ENCODE measurements at places on chromosomes 2 and 18.

GRCh38 chr2:226707499-226707898 lies 92.1 kb downstream of the IRS1 start:
- DNase-seq, result no peak

DNA sequence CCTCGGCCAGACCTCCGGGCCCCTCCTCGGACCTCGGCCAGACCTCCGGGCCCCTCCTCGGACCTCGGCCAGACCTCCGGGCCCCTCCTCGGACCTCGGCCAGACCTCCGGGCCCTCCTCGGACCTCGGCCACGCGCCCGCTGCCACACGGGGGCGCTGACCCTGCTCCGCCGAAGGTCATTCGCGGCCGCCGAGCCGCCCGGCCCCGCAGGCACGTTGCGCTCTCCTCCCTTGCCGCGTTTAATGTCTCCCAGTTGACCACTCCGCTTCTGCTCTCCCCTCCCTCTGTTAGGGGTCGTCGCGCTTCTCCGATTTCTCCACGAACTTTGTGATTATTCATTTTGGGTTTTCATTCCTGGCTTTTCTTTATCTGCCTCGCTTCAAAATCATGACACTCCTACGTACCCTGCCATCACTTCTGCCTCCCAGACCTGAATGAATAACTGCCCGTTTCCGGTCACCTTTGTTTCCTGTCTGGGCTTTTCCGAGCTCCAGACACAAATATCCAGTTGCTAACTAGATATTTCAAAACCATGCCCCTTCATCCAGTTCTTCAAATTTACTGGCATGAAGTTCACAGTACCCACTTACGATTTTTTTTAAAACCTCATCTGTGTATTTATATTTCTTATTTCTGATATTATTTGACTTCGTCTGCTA lies 14.8 kb upstream of the COLEC12 start:
- no peak for DNase-seq

DNA sequence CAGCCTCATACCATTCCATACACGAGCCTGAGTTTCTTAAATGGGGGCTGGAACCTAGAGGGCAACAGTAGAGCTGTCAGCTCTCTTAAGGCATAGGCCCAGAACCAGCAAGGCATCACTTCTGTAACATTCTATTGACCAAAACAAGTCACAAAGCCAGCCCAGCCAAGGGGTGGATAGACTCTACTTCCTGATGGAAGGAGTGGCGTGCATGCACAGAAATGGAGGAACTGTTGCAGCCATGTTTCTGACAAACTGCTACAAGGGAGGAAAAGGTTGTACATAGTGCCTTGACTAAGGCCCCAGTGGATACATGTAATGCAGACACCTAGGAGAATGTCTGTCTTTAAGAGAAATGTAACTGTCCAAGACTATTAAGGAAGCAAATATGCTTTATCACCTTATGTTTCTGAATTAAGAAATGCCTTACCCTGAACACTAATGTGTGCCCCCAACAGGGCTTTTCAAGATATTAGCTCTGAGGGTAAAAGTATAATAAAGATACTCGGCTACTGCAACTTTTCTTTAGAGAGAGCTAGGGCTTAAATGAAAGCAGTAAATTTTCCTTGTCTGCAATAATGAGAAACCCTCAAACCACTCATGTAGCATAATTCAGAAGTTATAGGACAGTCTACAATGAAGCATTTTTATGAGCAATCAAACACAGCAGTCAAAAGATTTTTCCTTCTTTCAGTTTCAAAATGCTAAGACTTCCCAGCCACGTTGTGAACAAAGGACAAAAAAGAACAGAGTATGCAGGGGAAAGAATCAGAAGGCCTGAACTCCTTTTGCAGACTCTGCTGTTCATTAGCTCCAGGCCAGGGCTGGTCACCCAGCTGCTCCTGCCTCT lies 35.1 kb upstream of the CDC42EP3 start:
- no peak for DNase-seq

DNA sequence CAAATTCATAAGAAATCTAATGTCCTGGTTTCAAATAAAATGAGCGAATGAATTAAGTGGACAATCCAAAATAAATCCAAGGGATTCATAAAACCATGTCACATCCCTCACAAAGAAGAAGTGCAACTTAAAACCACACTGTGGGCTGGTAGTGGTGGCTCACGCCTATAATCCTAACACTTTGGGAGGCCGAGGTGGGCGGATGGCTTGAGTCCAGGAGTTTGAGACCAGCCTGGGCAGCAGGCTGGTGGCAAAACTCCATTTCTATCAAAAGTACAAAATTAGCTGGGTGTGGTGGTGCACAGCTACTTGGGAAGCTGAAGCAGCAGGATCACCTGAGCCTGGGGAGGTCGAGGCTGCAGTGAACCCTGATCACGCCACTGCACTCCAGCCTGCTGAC lies 25.4 kb downstream of the FAM98A start:
- DNase-seq, result no peak

DNA sequence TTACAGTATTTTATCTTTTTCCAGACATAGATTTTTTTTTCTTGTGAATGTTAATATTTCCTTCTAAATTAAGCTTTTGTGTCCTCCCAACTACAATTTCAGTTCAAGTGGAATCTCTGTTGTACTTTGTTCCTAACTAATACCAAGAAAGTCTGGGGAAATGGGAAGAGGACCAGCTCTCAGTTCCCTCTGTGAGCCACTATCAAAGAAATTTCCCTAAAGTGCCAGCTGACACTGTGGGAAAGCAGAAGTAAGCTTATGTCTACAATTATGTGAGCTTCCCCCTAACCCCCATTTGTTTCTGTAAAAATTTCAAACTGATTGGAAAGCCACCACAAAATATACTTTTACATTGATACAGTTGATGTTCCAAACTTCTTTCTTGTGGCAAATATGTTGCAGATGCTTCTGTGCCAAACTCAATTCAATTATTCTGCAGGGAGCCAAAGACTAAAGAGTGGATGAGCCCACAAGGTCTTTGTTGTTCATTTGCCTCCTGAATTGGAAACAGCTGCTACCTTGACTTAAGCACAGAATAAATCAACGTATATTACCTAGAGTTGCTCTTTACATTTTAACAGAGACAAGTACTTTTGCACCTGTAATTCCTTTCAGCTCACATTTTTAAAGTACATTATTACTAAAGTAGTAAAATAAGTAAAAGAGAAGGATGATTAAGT lies 306.6 kb downstream of the PTH2R start:
- no peak for DNase-seq

GRCh38 chr2:210782222-210782621 lies 225.8 kb downstream of the CPS1 start:
- DNase-seq, result no peak

GRCh38 chr2:50241282-50241681 lies 790.6 kb downstream of the NRXN1 start:
- no peak for DNase-seq

DNA sequence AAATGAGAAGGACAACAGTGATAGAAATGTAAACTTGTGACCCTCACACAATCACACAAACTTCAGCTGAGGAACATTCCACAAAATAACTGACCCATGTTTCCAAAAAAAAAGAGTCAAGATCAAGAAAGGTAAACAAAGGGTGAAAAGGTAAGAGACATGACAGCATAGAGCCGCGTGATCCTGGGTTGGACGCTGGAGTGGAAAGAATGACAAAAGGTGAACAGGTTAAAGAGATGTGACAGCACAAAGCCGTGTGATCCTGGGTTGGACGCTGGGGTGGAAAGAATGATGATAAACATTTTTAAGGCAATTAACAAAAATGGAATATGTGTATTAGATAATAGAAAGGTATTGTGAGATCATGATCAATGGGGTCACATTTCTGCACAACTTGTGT lies 110.3 kb downstream of the SNTG2 start:
- no peak for DNase-seq

DNA sequence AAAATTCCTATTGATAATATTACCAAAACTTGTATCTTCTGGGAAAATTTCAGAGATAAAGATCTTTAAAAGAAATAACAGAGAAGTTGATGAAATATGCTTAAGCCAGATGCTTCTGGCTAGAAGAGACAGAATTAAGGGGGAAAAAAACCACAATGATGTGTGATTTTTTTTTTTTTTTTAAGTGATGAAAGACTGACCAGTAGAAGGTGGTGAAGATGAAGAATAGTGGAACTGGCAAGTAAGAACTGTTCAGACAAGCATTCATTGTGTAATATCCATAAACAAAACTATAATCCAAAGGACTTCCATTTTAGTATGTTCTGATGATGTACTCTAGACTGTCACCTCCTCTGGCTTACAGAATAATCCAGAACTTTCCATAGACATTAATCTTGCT lies 89.8 kb downstream of the INO80D start:
- no peak for DNase-seq

DNA sequence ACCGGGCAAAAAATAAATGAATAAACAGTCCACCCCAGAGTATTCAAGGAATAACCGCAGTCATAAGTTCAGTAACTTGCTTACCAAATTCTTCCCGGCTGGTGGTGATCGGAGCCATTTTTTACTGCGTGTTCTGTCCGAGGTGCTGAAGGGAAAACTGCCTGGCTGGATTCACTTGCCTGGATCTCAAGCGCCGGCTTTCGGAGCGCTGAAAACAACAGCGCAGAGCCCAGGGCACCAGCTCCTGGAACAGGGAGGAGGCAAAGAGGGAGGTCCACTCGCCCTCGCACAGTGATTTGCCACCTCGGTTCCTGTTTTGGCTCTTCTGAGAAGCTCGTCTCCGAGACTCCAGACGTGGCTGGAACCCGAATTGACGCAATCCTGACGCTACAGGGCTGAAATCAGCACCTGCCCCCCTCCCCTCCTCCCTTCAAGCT lies at the start of gene SYT4:
Gene SYT4 (minus strand): TSS at position 327 of the 437 bp plus-strand sequence. CDS start 209 bp downstream, at position 118.
- no peak for DNase-seq

GRCh38 chr18:45458033-45458432 lies 157.2 kb upstream of the SLC14A2 start:
- no peak for DNase-seq

GRCh38 chr2:120731175-120731574 lies 4.5 kb upstream of the GLI2 start:
- no peak for DNase-seq

GRCh38 chr2:20487392-20488174 lies 40.7 kb downstream of the RHOB start:
- no peak for DNase-seq

DNA sequence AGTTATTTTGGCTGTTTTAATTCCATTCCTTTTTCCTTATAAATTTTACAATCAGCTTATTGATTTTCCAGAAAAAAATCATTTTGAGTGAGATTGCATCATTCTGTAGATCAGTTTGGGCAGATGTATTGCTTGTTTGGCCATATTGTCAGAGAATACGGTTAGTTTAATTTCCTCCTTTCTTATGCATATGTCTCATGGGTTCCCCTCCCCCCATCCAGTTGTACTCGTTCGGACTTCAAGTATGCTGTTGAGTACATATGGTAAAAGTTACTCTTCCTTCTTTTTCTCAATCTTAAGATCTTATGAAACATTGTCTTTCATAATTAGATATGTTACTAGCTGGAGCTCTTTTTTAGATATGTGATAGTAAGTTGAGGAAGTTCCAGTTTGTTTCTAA lies 131.2 kb upstream of the TTC27 start:
- DNase-seq, result no peak

DNA sequence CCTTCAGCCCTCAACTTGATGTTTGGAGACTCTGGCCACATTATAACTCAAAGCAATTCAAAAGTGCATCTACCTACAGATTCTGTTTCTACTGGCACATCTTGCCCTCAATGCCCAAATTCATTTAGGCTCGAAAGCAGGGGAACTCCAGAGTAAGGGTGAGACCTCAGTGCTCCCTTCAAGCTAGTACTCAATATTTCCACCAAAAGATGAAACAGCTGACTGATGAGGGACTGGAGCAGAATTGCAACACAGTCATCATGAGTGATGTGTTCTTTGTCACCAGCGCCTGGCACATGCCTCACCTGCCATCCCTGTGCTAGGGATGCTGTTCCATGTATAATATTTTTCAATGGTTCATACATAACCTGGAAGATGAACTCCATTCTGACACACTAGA lies 247.3 kb downstream of the DSEL start:
- no peak for DNase-seq

- peak; percentile 34 for DNase-seq
These were observed 257.1 kb downstream of the MYO3B start for GRCh38 chr2:170434900-170435621.

- DNase-seq, result no peak
These were observed 216.4 kb downstream of the NR4A2 start for GRCh38 chr2:156116113-156116512.

DNA sequence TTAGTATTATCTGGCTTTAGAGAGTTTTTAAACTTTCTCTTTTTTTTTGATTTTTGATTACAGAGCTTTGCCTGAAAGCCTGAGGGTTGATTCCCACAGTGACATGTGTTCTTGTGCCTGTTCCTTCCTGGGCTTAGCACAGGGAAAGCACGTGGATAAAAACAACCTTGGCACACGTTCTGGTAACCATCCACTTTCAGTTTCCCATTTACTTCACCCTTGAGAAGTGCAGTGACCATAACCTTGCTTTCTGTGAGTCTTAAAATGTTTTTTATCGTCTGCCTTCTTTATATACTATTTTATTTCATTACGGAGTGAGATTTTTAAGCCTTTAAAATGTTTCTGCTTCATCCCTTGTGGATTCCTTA lies 11.5 kb downstream of the CD226 start:
- DNase-seq, result peak; percentile 39

DNA sequence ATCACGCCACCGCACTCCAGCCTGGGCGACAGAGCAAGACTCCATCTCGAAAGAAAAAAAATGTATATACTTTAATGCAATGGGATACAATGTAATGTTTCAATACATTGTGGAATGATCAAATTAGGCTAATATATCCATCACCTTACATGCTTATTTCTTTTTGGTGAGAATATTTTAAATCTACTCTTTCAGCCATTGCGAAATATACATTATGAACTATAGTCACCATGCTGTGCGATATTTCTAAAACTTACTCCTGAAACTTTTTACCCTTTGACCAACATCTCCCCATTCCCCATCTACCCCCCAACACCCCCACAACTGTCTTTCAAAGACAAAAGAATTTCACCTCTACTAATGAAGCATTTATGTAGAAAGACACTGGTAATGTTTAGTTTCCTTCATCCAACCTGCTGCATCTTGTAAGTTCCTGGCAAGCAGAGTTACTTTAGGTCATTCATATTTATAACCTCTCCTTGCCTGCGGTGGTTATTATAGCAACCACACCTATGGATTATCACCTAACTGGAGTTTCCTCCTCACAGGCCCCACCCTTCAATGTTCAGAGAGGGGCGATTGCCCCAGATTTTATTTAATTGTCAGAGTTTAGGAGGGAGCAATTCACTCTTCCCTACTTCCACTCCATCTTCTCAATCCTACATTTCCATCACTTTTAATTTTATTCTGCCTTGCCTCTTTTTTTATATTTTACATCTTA lies 1.2 kb upstream of the ME2 start:
- DNase-seq, result peak; percentile 29

GRCh38 chr2:193153576-193153975 lies 958.8 kb upstream of the TMEFF2 start:
- DNase-seq, result no peak

- DNase-seq, result no peak
These were observed 667 bp downstream of the REEP1 start for GRCh38 chr2:86336675-86337243.

DNA sequence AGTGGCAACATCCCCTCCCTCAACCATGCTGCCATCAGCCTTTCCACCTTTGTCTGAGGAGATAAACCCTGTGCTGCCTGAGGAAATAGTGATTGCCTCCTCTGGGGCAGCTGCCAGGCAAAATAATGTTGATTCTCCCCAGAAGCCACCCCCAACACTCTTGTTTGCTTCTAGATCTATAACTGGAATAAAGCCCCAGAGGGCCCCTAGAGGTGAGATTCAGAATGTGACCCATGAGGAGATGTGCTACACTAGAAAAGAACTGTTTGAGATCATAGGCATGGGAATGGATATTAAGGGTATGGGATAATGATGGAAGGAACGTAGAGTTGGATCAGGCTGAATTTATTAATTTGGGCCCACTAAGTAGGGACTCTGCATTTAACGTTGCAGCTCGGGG lies 116.3 kb upstream of the RMP24 start:
- DNase-seq, result no peak

- no peak for DNase-seq
These were observed 2.3 kb downstream of the FEV start for GRCh38 chr2:218982586-218983262.

Measured in CD4-positive, alpha-beta T cell treated with Interleukin-21 for 1 hour (primary cell).